Thoracic aorta (tissue), 2 donors: ENCODE measurements at places on chromosomes 7 and 10.

- H3K4me1 ChIP-seq: peaks cover 9% of the 10 kb centered on the region
- H3K27me3 ChIP-seq: no peaks in the 10 kb centered on the region
- no peak for DNase-seq
- no peak overlapping the region for H3K27ac ChIP-seq
- H3K4me3 ChIP-seq: no peak overlapping the region
These were observed 16.8 kb upstream of the CCSER2 start for GRCh38 chr10:84311576-84311975.

- DNase-seq: no peak
- no peaks in the 10 kb centered on the region for H3K27me3 ChIP-seq
- H3K27ac ChIP-seq: no peak overlapping the region
- peak overlapping the region; percentile 42 for H3K4me3 ChIP-seq
- peaks cover 28% of the 10 kb centered on the region for H3K4me1 ChIP-seq
- no peaks in the 10 kb centered on the region for H3K36me3 ChIP-seq
These were observed 4.9 kb downstream of the CADPS2 start for GRCh38 chr7:122881324-122881723.

DNA sequence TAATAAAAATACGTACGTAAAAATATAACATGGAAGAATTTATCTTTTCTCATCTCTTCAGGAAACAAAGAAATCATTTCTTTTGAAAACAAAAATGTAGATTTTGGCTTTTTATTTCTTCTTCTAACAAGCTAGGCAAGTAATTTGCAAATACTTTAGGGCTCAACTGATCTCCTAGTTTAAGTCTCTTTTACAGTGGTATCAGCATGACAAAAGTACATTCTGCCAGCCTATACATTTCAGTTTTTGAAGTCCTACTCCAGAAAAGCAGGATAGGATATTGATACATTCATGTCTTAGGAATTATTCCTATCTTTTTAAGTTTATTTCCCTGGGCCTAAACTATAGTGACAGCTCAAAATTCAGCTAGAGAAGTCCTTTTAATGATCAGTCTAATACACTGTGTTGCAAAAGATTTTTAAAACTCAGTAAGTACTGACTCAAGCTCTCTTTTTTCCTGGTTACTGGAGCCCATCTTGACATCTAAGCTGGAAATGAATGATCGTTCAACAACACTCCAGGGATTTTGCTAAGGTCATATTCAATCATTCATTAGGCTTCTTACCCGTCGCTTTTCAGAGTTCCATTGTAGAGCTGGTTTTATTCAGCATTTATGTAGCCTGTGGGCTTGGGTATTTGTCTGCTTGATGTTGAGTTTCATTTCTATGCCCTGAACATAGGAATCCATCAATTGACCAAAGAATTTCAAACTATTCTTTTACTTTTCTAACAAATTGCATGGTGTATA is 12.2 kb upstream of the FAM53B start:
- H3K27ac ChIP-seq: no peak overlapping the region
- no peaks in the 10 kb centered on the region for H3K27me3 ChIP-seq
- H3K4me1 ChIP-seq: no peaks in the 10 kb centered on the region
- no peak for DNase-seq

- H3K4me1 ChIP-seq: peaks cover 6% of the 10 kb centered on the region
- DNase-seq: no peak
- H3K4me3 ChIP-seq: no peak overlapping the region
- H3K27ac ChIP-seq: no peak overlapping the region
These were observed 7.3 kb downstream of the PGAM2 start for GRCh38 chr7:44057849-44058758.

DNA sequence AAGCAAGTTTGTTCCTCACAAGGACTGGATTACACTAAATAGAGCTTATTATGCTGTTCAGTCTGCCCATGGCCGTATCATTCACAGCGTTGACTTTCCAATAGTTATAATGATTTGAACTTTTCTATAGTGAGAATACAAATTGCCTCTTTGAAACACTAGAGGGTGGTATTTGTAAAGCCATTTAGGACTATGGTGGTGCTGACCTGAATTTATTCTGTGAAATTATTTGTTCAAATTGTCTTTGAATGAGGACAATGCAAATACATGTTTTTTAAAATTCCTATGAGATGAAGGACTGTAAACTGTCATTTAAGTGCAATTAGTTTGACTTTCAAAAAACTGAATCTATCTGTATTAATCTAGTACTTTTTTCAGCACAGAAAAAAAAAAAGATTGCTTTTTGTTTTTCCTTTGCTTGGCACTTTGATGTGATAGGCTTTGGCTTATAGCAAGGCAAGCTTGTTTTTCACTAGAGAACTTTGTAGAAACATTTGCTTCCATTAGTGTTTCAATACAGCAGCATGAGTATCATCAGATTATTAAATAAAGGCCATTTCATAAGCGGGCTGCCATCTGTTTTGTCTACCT is 122.7 kb upstream of the TMEM229A start:
- no peaks in the 10 kb centered on the region for H3K36me3 ChIP-seq
- no peak for DNase-seq
- peaks cover 16% of the 10 kb centered on the region for H3K4me1 ChIP-seq
- no peak overlapping the region for H3K4me3 ChIP-seq
- no peak overlapping the region for H3K27ac ChIP-seq
